ENCODE measurements at places on chromosomes 3 and 15.

DNA sequence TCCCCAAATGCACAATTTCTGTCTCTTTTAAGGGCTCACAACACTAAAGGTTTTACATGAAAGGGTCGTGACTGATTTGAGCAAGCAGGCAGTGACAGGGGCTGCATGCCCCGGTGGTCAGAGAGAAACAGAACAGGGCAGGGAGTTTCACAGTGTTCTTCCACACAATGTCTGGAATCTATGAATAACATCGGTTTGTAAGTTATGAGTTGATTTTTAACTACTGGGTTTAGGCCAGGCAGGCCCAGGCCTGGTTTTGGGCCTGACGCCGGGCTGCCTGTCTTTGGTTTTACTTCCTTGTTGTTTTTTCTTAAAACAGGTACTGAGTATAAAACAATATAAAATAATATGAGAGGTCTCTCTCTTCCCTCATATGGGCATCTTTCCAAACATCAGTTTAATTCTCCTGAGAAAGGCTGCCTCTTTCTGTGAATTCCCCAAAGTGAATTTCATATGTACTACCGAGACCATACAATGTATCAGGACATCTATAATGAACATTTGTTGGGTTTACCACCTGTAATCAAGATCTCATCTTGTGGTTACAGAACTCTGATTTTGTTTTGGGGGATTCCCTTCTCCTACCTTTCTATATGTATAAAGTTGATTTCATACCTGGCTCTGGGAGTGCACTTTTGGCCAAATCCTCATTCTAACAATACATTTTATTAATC, 74.4 kb downstream of the CD200 start:
- no peak for DNase-seq

- DNase-seq: no peak
These were observed 78.5 kb upstream of the RBMS3 start for GRCh38 chr3:29202378-29202777.

- DNase-seq: no peak
These were observed 74.7 kb upstream of the SOX2 start for GRCh38 chr3:181637056-181637455.

DNA sequence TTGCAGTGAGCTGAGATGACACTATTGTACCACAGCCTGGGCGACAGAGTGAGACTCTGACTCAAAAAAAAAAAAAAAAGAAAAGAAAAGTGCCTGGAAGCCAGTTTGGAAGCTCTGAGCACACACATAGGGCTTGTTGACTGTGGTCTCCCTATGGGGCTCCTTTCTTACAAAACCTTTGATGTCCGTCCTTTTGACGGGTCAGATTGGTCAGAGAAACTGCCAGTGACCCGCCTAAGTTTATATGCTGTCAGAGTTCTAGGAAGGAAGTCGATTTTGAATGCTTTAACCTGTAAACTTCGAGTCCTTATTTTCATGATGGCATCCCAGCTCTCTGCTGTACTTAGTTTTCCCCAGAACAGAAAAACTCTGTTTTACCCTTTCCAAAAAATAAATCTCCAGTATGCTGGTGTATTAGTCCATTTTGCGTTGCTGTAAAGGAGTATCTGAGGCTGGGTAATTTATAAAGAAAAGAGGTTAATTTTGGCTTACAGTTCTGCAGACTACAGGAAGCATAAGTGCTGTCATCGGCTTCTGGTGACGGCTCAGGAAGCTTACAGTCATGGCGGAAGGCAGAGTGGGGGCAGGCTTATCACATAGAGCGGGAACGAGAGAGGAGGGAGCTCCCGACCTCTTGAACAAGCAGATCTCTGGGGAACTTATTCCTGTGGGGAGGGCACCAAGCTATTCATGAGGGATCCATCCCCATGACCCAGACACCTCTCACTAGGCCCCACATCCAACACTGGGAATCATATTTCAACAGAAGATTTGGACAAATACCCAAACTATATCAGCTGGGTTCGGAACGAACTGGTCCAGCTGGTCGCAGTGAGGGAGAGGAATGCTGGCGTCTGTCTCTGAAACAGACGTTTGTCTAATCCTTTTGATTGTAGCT, 72.3 kb downstream of the LMLN start:
- DNase-seq: no peak

DNA sequence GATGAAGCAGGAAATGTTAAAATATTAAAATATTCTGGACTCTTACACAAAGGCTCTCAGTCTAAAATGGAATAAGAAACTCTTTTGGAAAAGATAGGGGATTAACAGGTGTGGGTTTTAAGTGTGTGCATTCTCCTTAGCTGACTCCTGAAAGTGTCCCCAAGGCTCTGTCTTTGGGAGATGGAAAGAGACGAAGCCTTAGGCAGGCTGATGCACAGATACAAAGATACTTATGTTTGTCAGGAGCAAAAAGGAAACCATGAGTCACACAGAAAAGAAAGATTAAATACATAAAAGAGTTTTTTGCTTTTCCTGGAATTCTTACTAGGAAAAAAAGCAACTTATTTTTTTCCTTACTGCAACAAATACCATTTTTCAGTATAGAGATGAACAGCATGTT, 23.8 kb upstream of the ABI3BP start:
- DNase-seq: no peak

DNA sequence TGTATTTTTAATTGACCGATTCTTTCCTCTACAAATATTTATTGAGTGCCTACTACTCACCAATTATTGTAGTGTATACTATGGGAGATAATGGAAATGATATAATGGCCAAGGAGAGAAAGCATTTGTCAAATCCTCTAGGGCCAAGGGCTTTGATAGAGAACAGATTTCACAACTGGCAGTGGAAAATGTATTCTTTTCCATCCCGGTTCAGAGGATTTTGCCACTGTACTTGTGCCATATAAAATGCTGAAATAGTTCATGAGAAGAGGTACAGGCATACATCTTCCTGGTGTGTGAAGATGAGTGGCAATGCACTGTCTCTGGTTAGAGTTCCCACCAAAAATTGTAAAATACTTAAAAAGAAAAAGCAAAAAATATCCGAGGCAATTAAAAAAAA, 451.6 kb upstream of the TPRG1 start:
- no peak for DNase-seq

GRCh38 chr15:98548139-98548971, 100.0 kb upstream of the IGF1R start:
- peak; percentile 4 for DNase-seq

All from activated T-cell treated with anti-CD3 and anti-CD28 coated beads for 1 hour (primary cell).